ENCODE measurements at places on chromosomes 11 and 22. TPM values are rescaled to one million over a fixed set of nuclear protein-coding genes. Genes with fewer than 3 reads are reported as not detected.
A peak's percentile ranks its signal among the peaks of the same experiment; 100 is the strongest.

GRCh38 chr22:46905834-46906233 lies 143.4 kb downstream of the TBC1D22A start:
- no peak for DNase-seq

- no peak for DNase-seq
Measured at GRCh38 chr22:37059876-37060449, 8.4 kb downstream of the KCTD17 start.

GRCh38 chr22:32352681-32353080 lies 5.0 kb upstream of the RFPL3 start:
- DNase-seq: no peak

- DNase-seq: peak; percentile 49
Measured at GRCh38 chr11:1140642-1141490, 16.9 kb upstream of the MUC5AC start.

DNA sequence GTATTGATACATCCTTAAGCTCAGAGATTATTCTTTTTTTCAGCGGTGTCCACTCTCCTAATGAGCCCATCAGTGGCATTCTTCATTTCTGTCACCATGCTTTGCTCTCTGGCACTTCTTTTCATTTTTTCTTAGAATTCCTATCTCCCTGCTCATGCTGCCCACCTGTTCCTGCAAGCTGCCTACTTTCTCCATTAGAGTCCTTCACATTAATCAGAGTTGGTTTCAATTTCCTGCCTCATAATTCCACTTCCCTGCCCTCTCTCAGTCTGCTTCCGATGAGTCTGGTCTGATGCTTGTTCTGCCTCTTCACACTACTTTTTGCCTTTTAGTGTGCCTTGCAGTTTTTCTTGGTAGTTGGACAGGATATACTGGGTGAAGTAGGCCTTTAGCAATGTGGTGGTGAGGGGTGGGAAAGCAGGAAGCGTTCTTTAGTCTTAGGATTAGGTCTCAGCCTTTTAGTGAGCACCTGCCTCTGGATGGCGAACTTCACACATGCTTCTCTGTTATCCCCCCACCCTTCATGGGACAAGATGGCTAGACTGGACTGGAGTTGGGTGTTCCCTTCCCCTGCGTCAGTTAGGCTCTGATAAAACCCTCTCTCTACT lies 53.6 kb downstream of the CECR2 start:
- no peak for DNase-seq

Gene CREB3L1
- 5.1 TPM for total RNA-seq

DNA sequence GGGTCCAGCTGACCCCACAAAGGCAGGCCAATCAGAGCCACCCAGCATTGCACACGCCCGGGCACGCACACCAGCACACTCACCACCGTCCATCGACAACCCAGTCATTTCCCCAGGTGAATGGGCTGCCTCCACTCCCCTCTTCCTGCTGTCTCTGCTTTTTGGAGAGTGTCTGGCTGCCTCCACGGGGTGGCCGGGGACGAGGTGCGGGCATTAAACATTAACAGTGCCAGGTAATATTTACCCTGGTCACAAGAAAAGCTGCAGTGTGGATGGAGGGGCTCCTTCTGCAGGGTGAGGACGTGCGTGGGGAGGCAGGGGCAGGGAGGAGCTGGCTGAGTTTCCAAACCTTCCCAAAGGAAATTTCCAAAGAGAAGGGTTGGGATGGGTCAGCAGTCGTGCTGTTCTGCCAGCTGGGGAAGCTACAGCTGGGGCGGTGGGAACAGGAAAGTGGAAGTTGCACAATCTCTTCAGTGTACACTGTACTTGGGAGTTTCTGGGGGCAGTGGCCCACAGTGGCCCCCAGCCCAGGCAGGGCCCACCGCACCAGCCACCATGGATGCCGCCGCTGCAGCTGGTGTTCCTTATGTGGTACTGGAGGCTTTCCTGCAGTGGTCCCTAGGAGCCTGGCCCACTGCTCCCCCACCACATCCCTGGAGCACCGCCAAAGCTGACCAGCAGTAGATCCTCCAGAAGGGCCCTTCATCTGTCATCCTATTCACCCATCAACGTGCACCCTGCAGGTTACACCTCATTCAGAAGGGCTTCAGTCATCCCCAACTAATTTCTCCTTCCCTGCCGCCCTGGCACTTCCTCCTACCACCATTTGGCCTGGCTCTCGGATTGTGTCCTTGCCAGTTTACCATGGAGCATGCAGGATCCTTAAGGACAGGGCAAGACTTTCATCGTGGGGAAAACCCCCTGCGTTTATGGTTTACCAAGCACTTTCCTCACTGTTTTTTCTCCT lies at the start of gene FXYD2:
FXYD2 (minus strand) TSS at position 174 of the 967 bp plus-strand sequence; CDS start at position 108, 66 bp downstream.
- no peak for DNase-seq

DNA sequence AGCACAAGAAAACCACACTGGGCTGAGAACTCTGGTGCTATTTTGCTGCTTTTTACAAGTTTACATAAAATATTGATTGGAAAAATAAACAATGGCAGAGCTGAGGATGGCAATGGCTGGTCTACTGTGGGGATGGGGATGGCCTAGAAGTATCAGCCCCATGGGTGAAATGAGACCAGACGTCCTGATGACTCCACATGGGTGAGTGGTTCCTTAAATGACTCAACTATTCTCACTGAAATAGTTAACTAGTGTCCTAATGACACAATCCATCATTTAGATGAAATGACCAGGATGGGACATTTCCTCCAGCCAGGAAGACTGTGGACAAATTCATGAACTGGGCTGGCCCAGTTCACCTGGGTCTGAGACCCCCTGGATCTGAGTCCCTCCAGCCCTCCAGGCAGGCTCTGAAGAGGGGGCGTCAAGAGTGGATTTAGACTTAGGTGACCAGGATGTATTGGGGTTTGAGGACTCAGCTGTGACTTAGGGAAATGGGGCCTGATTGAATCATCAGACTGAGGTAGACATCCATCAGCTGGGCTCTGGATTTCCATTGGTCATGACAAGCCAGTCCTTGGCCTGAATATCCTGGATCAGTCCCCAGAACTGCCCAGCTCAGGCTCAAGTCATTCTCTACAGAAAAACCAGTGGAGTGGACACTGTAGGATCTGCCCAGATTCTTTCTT lies 98.2 kb upstream of the IGLL5 start:
- DNase-seq: no peak

DNA sequence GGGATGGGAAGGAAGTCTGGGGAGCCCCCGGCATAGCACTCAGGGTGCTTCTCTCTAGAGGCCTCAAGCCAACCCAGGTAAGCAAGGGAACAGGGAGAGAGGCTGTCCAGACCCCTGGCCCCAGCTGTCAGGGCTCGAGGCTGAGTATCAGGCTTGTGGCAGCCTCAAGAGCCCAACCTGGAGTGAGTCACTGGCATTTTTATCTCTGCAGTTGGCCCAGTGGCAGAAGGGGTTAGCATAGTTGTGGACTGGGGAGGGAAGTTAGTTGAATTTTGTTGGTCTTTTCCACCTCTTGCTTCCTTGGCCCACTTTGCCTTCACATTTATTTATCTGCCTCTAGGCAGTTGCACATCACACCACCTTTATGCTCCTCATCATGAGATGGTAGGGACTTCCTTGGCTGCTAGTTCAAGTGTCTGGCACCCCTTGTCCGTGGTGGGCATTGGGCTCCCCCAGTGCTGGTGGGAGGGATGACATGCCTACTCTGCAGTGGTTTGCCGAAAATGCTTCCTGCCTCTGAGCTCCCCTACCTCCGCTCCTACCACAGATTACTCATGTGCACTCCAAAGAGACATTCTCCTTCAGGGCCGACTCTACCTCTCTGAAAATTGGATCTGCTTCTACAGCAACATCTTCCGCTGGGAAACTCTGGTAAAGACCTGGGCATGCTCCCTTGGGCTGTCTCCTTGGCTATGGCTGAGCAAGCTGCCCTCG lies 60.1 kb downstream of the SCN3B start:
- DNase-seq: no peak

- DNase-seq: no peak
Measured at GRCh38 chr11:128696941-128697340, 3.1 kb downstream of the FLI1 start.

DNA sequence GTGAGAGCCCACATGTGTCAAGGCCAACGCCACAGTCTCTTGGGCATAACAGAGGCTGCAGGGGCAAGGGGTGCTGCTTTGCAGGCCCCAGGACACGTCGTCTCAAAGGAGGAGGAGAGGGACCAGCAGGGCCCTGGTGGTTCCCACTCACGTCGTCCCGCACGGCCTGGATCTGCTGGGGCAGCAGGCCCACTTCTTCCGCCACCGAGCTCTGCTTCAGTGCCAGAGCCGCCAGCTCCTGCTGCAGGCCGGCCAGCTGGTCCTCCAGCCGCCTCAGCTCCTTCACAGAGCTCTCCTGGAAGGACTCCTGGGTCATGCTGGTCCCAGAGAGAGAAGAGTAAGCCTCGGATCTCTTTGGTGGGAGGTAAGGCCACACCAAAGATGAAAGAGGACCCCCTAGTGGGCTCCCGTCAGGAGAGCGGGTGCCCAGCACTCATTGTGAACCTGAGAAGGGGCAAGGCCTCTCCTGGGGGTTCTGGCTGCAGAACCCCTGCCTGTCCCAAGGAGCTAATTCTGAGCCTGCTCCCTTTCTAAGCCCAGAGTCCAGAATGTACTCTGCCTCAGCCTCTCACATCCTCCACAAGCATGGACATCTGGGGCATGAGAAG lies 15.6 kb downstream of the SUN2 start:
- DNase-seq: no peak

GRCh38 chr11:62664405-62665074 lies 470 bp downstream of the C11orf98 start:
- peak; percentile 54 for DNase-seq

Gene DSCAML1
- total RNA-seq: 1.8 TPM

Gene ISX
- total RNA-seq: not detected

- DNase-seq: peak; percentile 19
Measured at GRCh38 chr11:69238573-69239351, 55.2 kb upstream of the MYEOV start.
